Nucleus accumbens (tissue), 56 donors: ENCODE measurements at places on chromosomes 7 and 10.

- DNase-seq, result no peak
These were observed 46.3 kb downstream of the SYPL1 start for GRCh38 chr7:106065575-106066500.

- DNase-seq, result no peak
These were observed 10.8 kb downstream of the EN2 start for GRCh38 chr7:155468785-155469148.

DNA sequence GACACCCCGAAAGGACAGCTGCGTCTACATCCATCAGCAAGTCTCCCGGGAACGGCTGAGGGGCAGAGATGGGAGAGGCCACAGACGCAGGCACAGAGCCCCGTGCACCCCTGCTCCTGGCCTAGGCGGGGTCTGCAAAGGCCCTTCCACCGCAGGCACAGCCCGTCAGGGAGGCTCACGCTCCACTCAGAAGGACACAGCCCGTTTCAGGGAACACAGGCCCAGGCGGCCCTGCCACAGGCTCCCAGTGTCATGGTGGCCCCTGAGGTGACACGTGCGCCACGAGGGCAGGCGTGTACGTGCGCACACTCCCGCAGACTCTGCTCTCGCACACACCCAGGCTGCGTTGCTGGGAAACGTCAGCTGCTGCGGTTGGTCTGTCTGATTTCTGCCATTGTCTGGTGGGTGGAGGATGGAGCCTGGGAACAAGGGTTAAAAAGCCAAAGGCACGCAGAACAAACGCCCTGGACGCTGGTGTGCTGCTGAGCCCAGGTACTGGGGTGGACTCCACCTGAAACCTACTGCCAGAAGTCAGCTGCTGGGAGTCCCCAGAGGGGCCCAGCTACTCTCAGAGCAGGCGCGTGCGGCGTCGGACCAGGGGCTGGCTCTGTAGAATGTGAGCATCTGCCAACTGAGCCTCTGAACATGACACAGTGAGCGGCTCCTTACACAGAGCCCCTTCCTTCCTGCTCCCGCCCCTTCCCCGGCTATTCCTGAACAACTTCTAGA, 13.1 kb downstream of the GPER1 start:
- no peak for DNase-seq

GRCh38 chr7:138608275-138608674, 92.9 kb downstream of the SVOPL start:
- DNase-seq, result no peak

- no peak for DNase-seq
These were observed 60.3 kb upstream of the SLC39A12 start for GRCh38 chr10:17891435-17891834.

DNA sequence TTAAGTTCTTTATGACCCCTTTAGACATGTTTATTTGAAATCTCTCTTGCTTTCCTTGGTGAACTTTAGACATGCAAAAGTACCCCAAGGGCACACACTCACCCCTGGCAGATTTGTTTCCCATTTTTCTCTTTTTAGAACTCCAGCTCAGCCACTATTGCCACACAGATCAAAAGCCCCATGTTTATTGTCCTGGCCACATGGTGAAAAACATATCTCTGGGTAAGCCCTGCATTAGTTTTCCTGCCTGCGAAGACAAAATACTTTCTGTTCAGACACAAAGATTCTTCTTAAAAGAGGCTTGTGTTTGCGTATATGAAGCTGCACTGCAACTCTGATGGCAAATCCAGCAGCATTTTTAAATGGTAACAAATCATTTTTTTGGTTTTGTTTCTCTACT, 200.0 kb downstream of the POLR1F start:
- no peak for DNase-seq

DNA sequence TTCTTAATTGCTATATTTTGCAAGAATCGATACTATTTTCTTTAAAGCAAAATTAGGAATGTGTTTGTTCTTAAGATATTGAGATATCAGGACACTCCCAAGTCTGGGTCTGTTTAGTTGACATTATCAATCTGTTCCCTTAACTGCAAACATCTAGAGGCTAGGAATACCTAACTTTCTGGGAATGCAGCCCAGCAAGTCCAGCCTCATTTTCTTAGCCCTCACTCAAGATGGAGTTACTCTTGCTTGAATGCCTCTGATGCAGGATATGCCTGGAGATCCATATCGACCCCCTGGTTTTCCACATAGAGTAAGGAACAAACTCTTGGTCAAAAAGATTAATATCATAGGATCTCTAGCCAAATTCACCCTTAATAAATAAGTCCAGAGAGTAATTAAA, 305.3 kb upstream of the COBL start:
- DNase-seq, result no peak

GRCh38 chr7:1883031-1883761, 213.1 kb downstream of the ELFN1 start:
- DNase-seq, result no peak

DNA sequence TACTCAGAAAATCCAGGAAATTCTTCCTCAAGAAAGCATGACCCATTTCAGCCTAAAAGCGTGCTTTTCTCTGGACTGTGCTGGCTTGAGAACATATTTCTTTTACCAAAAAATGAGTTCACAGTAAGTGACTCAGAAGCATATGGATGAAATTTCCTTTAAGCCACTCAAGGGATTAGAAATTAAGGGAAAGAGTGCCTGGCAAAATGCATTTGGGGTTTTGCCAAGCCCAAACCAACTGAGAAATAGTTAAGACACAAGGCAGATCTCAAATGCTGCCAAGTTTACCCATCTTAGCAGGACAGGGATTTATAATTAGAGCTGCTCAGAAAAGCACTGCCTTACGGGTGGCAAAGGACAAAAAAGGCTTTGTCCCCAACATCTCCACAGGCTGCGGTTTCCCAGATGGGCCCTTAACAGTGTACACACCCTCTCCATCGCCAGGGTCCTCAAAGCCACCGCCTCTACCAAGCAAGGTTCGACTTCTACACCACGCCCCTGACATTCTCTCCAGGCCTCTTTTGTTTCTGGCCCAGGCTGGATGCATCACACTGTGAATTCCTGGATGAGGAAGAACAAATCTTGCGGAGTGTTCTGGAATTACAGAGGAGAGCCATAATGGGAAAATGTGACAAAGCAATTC, 30.1 kb upstream of the CDHR3 start:
- DNase-seq, result no peak

DNA sequence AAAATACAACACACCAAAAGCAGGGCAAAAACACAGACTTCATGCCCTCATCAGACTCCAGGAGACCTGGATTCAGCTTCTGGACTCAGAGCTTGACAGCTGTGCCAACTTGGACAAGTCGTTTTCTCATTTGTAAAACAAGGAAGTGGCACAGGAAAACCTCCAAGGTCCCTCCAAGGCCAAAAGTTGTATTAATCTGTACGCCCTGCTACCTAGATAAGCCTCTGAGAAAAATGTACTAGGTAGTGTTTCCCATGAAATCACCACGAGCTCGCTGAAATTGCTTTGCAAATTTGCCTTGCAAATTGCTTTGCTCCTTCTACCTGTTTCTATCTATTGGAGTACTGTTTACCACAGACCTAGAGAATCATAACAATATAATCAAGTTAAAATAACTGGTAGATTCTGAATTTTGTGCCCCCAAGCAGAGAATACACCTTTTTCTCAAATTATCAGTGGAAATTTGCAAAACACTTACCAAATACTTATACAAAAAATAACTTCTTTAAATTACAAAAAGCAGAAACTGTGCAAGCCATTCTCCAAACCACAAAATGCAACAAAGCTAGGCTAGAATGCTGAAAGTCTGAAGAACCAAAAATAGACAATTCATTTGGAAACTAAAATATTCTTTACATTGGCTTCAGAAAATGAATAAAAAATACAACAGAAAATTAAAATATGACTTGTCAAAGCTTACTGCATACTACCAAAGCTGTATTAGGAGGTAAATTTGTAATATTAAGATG, 158.1 kb upstream of the CHST15 start:
- no peak for DNase-seq

GRCh38 chr10:17443707-17444387, 10.5 kb downstream of the ST8SIA6 start:
- no peak for DNase-seq

- DNase-seq, result no peak
These were observed 457.6 kb upstream of the COBL start for GRCh38 chr7:51774178-51774577.

- no peak for DNase-seq
These were observed 81.8 kb downstream of the PAX2 start for GRCh38 chr10:100826983-100827818.
